ENCODE measurements at places on chromosomes 7 and 10. TPM values are rescaled to one million over a fixed set of nuclear protein-coding genes. Genes with fewer than 3 reads are reported as not detected.
A peak's percentile ranks its signal among the peaks of the same experiment; 100 is the strongest.

- DNase-seq = no peak
Observed at GRCh38 chr10:131230641-131231322, 80.7 kb downstream of the TCERG1L start.

DNA sequence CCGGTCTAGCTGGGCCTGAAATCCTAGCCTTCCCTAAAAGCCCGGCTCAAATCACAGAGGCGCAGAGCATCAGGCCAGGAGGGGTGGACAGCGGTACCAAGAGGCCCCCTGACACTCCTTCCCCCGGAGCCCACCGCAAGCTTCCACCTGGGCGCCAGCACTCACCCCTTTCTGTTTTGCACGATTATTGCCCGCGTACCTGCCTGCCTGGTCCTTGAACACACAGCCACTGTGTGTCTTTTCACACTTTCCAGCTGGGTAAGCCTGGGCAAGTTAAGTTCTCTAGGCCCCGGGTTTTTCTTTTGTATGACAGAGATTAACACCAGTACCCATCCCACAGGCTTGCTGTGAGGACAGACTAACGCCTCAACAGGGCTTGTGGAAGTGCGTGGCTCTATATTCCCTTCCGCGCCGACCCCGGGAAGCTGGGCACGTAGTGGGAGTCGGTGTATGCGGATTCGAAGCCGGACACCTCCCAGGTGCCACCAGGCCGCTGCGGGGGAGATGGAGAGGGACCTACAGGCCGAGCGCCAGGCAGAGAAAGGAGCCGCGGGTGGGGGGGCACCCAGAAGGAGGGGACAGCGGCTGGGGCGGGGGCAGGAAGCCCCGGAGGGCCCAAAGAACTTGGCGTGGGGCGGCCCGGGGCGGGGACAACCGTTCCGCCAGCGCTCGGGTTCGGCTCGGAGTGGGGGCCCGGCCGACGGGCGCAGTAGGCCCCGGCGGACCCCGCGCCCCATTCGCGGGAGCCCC is 792 bp downstream of the ZNF746 start:
- DNase-seq = peak; percentile 75

- DNase-seq = no peak
Observed at GRCh38 chr10:88343761-88344484, 239.2 kb downstream of the RNLS start.

- DNase-seq = no peak
Observed at GRCh38 chr7:98836811-98837629, 32.8 kb downstream of the TMEM130 start.

DNA sequence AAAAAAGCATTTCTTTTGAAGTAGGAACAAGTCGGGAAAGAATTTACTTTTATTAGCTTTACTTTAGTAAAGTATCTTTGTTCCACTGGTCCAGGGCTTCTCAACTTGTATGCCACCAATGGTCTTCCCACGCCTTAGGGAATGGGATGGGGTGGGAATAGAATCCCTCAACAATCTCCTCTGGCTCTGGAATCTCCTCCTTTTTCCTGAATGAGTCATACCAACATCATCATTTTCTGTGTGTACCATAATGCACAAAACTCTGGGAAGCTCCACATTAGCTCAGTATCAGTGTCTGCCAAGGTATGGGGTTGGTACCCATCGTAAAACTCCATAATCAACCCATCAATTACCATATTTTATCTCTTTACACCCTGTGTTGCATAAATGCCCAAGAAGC is 159.4 kb upstream of the BMPER start:
- DNase-seq = no peak

- DNase-seq = no peak
Observed at GRCh38 chr10:94172332-94172731, 178.6 kb downstream of the PLCE1 start.

DNA sequence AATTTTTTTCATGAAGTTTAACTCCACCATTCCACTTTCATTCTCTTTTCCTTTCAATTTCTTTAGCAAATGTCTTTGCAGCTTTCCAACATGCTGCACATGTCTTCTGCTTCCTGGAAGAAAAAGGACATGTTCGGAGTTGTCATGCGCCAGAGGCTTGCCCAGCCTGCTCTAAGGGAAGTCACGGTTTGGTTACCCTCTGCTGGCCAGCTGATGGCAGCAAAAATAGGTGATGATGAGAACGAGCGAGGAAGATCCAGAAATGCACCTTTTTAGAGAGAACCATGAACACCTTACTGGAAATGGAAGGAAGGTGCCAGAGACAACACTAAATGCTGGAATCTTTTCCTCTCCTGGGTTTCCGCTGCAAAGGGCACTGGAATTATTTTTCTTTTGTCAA is 4.9 kb upstream of the ZSCAN21 start:
- DNase-seq = no peak

GRCh38 chr7:66055321-66055956 is 20.2 kb upstream of the ASL start:
- DNase-seq = no peak

- DNase-seq = no peak
Observed at GRCh38 chr7:149430192-149430591, 30.7 kb downstream of the ZNF777 start.

DNA sequence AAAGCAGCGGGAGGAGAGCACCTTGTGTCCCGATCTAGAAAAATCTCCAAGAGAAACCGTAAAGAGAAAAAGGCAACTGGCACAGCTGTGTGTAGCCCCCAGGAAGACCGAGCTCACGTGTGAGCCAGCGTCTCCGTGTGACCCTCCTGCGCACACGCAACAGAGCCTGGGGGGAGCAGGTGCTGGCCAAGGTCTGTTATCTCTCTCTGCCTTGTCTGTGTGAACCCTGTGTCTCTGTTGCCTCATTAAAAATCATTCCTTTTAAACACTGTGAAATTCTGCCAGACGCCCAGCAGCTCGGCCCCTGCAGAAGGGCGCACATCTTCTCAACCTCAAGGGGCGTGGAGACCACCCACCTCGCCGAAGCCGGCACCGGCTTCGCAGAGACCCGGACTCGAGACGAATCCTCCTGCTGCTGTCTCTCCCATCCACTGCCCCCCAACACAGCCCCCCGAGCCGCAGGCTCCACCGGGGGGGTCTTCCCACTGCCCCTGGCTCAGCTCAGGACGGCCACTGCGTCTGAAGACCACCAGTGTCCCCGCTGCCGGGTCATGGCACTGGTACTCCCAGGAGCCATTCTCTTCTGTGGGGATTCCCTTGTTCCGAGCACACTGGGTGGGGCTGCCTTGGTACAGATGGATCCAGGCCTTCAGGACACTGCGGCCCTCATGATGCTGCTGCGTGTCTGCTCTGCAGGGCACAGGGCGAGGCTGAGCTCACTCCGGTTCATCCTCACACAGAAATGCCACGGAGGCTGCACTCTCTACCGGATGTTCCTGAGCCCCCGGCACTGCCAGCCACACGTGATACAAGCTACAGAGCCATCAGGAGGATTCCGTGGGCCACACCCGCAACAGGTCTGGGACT is 94.3 kb upstream of the DNAAF5 start:
- DNase-seq = no peak

DNA sequence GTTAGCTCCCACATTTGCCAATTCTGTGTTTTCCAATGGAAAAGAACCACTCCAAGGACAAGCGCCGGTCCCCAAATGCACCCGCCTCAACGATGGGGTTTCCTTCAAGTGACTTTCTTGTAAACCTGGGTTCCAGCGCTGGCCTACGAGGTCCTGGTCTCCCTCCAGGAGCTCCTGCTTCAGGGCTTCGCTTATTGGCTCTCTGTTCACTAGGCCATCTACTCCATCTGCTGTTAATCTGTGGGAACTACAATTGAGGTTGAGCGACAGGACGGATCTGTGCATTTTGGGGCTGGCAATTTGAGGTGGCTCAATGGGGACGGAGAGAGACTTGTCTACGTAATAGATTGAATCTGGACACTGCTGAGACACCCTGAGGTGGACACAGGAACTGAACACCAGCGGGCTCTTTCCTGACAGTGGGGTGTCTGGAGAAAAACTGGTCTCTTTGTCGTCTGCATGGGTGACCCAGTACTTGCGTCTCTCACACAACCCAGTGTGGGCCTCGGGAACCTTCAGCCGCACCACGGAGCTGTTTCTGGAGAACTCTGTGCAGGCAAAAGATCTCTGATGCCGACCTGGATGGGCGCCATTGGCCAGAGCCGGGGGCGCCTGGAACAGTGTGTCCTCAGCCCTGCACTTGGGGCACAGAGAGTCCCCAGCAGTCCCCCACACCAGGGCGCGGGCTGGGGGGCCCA is 115.9 kb upstream of the ADAM12 start:
- DNase-seq = no peak

DNA sequence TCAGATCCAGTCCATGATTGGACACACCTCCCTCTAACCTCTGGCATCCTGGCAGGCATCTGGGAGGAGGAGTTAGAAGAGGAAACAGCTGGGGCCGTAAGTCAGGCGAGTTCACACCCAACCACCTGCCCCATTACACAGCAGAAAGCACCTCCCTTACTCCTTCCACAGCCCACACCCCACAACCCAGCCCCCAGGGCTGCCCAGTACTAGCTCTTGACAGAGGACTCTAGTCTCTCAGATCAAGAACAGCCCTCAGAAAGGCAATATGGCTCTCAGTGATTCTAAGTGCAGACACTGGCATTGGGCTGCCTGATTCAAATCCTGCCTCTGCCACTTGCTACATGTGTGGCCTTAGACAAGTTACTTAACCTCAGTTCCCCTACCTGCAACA is 34.1 kb downstream of the KCNMA1 start:
- no peak for DNase-seq

GRCh38 chr7:92028226-92028625 is 87.6 kb downstream of the AKAP9 start:
- no peak for DNase-seq

DNA sequence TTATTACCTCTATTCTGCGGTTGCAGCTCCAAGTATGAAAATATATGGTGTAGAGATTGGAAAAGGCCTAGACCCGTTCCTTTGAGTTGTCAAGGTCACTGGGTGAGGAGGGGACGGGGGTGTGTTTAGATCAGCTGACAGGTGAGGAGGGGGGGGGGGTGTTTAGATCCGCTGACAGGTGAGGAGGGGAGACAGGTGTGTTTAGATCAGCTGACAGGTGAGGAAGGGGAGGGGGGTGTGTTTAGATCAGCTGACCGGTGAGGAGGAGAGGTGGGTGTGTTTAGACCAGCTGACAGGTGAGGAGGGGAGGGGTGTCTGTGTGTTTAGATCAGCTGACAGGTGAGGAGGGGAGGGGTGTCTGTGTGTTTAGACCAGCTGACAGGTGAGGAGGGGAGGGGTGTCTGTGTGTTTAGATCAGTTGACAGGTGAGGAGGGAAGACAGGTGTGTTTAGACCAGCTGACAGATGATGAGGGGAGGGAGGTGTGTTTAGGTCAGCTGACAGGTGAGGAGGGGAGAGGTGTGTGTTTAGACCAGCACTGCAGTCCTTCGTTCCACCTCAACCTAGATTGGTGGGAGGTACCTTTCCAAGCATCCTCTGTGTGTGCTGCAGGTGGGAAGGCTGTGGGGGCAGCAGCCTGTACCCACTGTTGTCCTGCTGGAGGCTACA is 655.0 kb upstream of the ADARB2 start:
- no peak for DNase-seq

DNA sequence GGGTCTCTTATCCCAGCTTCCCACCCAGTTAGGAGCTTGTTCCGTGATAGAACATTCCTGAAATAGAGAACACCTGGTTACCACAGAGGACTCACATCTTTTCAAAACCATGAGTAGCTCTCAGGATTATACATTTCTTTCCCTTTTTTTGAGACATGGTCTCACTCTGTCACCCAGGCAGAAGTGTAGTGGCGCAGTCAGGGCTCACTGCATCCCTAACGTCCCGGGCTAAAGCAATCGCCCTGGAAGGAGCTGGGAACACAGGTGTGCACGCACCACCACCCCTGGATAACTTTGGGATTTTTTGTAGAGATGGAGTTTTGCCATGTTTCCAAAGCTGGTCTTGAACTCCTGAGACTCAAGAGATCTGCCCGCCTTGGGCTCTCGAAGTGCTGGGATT is 144.0 kb downstream of the RNF216 start:
- no peak for DNase-seq

- DNase-seq = no peak
Observed at GRCh38 chr7:50463035-50463434, 12.9 kb upstream of the FIGNL1 start.

GRCh38 chr7:137122145-137122544 is 221.4 kb downstream of the PTN start:
- no peak for DNase-seq

DNA sequence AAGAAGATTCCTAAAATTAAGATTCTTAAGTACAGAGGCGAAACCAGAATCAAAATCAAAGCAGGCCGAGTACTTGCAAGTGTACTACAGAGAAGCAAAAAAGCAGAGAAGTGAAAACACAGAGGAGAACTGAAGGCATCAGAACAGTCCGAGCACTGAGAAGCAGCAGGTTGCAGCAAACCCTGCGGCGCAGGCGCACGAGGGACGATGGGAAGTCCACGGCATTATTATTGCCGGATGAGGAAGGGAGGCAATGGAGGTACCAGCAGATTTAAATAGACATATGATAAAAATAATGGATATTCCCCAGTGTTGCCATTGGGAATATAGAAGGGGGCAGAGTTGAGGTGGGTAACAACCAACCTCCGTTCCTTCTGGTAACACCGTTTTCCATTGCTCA is 7.2 kb upstream of the SPAM1 start:
- no peak for DNase-seq

- DNase-seq = no peak
Observed at GRCh38 chr10:113179265-113179664, 229.2 kb downstream of the TCF7L2 start.

- DNase-seq = peak; percentile 72
Observed at GRCh38 chr7:5494683-5495561, 71.3 kb upstream of the TNRC18 start.

- no peak for DNase-seq
Observed at GRCh38 chr10:75788394-75789205, 357.2 kb downstream of the LRMDA start.

GRCh38 chr7:155188821-155189581 is 108.7 kb upstream of the INSIG1 start:
- no peak for DNase-seq

DNA sequence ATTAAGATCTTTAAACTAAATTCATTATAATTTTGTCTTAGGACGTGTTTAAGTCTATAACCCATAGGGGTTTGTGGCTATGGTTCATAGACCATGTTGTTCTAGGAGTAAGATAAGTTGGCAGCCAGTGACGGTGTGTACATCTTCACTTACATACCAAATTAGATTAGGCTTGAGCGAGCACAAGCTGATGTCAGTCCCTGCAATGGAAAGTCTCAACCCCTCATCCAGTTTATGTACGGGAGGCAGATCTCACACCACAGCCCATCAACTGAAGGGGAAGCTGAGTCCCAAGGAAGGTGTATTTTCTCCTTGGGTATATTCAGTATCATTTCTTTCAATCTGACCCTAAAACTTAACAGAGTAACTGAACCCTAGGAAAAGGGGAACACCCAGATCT is 5.1 kb upstream of the SMC3 start:
- DNase-seq = no peak

Gene PITX3
- total RNA-seq = not detected

Gene WNT16
- 28.8 TPM for total RNA-seq

Gene STAMBPL1
- total RNA-seq = 13.3 TPM

Gene FBXL13
- total RNA-seq = 0.73 TPM

Gene ABHD11
- total RNA-seq = 24.5 TPM

Gene SNX10
- total RNA-seq = 5.2 TPM

Gene MSMB
- 104 TPM for total RNA-seq

Gene DPYSL4
- 1.7 TPM for total RNA-seq

Gene SAMD9
- total RNA-seq = 2.1 TPM

Gene CRHR2
- total RNA-seq = not detected

Data from suprapubic skin (tissue), 4 donors.